Left colon (tissue), 2 donors: ENCODE measurements at places on chromosomes 6 and 20. TPM values are rescaled to one million over a fixed set of nuclear protein-coding genes. Genes with fewer than 3 reads are reported as not detected.

PPDPF gene
- 564 TPM for total RNA-seq

RIPOR2 gene
- 1.7 TPM for total RNA-seq

DXO gene
- total RNA-seq = 15.8 TPM

KIAA0408 gene
- total RNA-seq = 1.5 TPM

SMOC2 gene
- total RNA-seq = 18.9 TPM

FERMT1 gene
- total RNA-seq = 62.0 TPM

HSPA1B gene
- total RNA-seq = 296 TPM

SPATS1 gene
- total RNA-seq = not detected

GRM1 gene
- not detected for total RNA-seq

SLC17A1 gene
- total RNA-seq = not detected

DNA sequence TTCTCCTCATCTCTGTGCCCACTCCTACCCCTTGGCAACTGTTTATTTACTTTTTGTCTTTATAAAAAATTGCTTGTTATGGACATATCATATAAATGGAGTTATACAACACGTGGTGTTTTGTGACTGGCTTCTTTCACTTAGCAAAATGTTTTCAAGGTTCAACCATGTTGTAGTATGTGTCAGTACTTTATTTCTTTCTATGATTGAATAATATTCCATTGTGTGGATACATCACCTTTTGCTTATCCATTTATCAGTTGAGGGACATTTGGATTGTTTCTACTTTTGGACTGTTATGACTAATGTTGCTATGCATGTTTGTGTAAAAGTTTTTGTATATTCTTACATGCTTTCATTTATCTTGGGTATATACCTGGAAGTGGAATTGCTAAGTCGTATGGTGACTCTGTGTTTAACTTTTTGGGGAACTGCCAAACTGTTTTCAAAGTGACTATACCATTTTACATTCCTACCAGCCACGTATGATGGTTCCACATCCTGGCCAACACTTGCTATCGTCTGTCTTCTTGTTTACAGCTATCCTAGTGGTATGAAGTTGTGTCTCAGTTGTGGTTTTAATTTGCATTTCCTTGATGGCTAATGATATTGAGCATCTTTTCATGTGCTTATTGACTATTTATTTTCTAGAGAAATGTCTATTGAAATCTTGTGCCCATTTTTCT, 84.4 kb downstream of the SLX4IP start:
- DNase-seq = no peak

GRCh38 chr20:56426026-56426425, 14.0 kb downstream of the CASS4 start:
- DNase-seq = no peak

DNA sequence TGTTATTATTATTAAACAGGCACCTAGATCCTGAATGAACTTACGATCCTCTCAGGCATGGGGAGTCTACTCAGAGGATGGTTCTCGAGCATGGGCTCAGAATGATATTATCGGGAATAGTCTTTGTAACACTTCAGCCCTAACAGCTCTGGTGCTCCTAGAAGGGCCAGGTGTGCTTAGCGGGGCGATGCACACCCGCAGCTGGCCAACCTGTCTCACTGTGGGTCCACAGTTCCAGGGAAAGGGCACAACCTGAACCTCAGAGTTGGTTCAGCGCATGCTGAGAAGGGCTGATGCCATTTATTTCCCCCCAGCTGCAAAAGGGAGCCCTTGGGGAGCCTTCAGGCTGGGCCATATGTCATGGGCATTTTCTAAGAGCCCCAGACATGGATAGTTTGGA, 26.2 kb downstream of the RRAGD start:
- DNase-seq = no peak

- DNase-seq = no peak
Measured at GRCh38 chr6:38509713-38510112, 130.0 kb downstream of the BTBD9 start.

DNA sequence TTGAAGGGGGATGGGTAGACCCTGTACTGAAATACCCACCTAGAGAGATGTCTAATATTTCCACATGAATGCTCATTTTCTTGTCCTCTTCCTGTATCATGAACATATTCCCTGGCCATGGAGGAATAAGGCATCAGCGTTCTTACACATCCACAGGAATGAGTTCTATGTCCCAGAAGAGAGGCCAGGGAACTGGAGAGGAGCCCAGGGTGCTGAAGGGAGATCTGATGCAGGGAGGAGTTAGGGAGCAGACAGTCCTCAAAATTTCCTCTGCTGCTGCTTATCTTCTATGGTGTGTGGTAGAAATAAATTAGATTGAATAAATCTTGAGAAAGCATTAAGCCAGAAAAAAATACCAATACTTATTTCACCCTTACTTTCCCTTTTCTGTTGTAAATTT, 295.0 kb downstream of the KCNQ5 start:
- DNase-seq = no peak

GRCh38 chr6:109687271-109687761, 3.7 kb downstream of the AK9 start:
- no peak for DNase-seq

- peak; percentile 27 for DNase-seq
Measured at GRCh38 chr6:96836631-96837080, 621 bp downstream of the GPR63 start.

DNA sequence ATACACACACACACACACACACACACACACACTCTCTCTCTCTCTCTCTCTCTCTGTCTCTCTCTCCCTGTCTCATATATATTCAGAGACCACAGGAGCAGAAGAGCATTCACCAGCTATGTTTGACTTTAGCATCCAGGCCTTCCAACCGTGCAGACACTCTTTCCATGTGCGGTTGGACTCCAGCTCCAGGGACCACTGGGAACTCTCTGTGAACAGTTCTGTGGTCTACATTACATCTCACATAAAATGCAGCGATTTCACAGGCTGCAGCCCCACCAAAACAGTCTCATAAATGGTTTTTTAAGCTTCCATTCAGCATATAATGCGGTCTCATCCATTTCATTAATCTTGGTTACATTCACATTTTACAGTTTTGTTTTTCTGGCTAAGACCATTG, 508.4 kb upstream of the SULF2 start:
- no peak for DNase-seq

DNA sequence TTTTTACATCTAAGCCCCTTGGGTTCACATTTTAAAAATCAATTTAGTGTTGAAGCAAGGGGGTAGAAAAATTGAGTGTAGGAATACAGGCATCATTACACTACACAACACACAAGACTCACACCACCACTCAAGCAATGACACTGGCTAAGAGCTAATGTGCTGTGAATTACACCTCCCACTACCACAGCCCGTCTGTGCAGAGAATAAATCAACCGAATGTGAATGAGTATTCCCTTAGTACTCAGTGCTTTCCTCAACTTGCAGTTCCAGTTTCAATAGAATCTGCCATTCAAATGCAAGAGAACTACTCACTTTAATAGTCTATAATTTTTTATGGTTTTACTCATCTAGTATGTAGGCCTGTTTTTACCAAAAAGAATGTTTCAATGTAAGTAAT, 114.4 kb downstream of the PDSS2 start:
- no peak for DNase-seq

GRCh38 chr6:150490586-150490985, 109.1 kb upstream of the PLEKHG1 start:
- no peak for DNase-seq

GRCh38 chr6:71246596-71246995, 42.0 kb upstream of the OGFRL1 start:
- DNase-seq = no peak

- no peak for DNase-seq
Measured at GRCh38 chr20:16501301-16501700, 71.9 kb downstream of the KIF16B start.

DNA sequence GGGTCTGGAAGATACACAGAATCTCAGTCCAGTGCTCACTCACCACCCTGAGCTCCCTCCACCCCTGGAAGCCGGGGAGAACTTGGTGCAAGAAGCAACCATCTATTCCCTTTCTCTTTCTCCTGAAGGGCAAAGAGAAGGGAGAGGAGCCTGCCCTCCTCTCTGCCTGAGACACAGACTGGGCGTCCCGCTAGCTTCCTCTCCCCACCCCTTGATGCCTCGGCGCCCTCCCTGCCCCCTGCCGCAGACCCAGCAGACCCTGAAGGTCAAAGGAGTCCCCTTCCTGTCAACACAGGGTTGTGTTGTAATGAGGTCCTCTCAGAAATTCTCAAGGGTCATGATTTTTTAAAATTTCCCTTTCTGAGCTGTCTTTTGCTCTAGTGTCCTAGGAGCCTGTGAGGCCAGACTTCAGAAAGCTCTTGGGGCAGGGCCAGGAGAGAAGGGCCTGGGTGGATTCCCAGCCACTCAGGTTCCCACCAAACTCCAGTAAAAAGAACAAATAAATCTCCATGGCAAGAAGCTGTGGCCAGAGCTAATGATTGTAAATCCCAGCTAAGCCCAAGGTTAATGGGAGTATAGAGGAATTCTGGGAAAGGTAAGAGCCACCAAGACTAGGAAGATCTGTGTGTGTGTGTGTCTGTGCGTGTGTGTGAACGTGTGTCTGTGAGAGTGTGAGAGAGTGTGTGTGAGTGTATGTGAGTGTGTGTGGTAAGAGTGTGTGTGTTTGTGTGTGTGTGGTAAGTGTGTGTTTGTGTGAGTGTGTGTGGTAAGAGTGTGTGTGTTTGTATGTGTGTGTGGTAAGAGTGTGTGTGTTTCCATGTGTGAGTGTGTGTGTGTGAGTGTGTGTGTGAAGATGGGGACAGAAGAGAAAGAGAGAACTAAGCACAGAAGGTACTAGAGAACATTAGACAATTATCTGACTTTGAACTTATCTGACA, 1.1 kb upstream of the JPH2 start:
- DNase-seq = peak; percentile 44

DNA sequence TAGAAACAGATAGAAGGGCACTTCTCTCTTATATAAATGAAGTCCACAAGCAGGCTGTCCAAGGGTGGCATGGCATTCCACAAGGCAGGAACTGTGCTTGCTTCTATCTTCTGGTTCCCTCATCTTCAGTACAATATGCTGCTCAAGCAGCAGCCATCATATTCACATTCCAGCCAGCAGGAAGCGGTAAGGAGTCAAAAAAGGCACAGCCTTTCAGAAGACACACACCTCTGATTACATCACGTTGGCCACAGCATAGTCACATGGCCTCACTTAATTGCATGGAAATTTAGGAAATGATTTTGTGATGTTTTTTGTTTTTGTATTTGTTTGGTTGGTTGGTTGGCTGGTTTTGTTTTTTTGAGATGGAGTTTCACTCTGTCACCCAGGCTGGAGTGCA, 19.0 kb downstream of the REM1 start:
- DNase-seq = no peak

DNA sequence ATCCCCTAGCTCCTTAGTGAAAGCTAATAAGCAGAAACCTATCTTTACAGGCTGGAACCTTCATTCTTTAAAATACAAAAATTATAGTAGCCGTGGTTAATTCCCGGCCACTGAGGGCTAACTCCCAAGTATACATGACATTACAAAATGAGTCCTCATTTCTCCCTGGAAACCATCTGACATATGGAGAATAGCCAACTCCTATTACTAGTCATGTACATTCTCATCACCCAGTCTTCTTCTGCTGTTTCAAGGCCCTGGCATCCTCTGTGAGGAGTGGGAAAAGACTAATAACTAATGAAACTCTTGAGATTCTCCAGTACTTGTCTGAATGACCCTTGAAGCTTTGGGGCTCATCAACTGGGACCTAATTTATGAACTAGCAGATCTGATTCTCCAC, 30.2 kb downstream of the CSNK2A1 start:
- no peak for DNase-seq

DNA sequence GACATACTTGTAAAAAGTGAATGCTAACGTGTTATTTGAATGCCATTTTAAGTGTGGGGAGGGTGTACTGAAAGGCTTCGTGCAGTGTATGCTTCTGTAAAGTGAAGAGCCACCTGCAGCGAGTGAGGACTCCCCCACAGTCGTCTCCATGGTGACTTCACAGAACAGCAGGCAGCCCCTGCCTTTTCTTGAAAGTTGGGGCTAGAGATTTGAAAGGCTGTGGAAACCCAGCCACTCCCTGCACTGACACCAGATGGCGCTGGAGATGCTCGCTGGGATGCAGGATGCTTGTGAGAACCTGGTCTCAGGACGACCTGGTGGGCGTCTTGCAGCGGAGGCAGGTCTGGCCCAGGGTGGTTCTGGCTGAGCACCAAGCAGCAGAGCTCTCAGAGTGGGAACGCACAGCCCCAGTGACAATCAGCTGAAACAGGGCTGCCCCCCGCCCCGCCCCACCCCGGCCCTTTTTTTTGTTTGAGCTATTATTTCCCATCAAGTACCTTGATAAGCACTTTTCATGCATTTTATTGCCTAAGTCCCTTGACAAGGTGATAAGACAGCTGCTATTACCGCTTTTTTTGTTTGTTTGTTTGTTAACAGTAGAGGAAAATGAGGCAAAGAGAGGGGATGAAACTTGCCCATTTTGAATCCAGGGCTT, 150.3 kb downstream of the SYCP2 start:
- no peak for DNase-seq
